ENCODE measurements at places on chromosomes 4 and X. TPM values are rescaled to one million over a fixed set of nuclear protein-coding genes. Genes with fewer than 3 reads are reported as not detected.

NAT8L gene
- total RNA-seq: not detected

LUZP4 gene
- total RNA-seq: not detected

ANXA3 gene
- total RNA-seq: not detected

- H3K27me3 ChIP-seq: peaks cover 20% of the 10 kb centered on the region
- no peak overlapping the region for H3K4me3 ChIP-seq
- no peaks in the 10 kb centered on the region for H3K36me3 ChIP-seq
- DNase-seq: no peak
- H3K4me1 ChIP-seq: no peaks in the 10 kb centered on the region
- H3K27ac ChIP-seq: no peak overlapping the region
Measured at GRCh38 chr4:153916273-153916755, 127.4 kb upstream of the SFRP2 start.

DNA sequence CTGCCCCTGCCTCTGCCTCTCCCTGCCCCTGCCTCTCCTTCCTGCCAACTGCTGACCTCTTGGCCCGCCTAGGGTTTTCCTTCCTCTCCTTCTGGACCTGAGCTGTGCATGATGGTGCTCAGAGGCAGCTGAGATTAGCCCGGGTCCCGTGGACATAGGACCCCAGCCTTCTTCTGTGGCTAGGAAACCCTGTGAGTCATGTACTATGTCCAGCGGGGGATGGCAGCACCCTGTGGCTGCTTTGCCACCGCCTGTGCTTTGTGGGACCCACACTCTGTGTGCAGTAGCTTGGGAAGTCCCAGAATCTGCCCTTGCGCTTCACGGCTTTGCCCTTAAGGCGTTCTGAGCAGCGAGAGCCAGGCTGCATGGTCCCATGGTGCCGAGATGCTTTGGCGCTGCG is 105.5 kb upstream of the PSAPL1 start:
- peak overlapping the region; percentile 5 for H3K27ac ChIP-seq
- peaks cover 2% of the 10 kb centered on the region for H3K4me1 ChIP-seq
- H3K4me3 ChIP-seq: peak overlapping the region; percentile 43
- H3K27me3 ChIP-seq: no peaks in the 10 kb centered on the region
- H3K36me3 ChIP-seq: peaks cover 2% of the 10 kb centered on the region
- DNase-seq: no peak

DNA sequence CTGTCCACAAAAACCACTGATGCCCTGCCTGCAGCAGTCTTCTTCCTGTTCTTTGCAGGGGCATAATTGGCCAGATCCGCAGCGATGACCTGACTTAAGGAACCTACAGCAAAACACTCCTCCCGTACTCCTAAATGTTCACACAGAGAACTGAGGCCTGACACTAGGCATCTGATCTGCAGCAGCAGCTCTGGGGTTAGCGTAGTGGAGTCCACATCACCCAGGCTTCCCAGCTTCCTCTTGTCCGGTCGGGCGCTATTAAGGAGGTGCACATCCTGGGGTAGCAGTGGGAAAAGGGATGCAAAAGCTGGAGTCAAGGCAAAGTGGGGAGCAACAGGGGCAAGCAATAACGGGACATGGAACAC is 758 bp downstream of the SCFD2 start:
- H3K4me1 ChIP-seq: peaks cover 38% of the 10 kb centered on the region
- DNase-seq: no peak
- peak overlapping the region; percentile 98 for H3K4me3 ChIP-seq
- peak overlapping the region; percentile 98 for H3K27ac ChIP-seq

ZFYVE28 gene
- 49.4 TPM for total RNA-seq
